ENCODE measurements at places on chromosomes 2 and 18.

DNA sequence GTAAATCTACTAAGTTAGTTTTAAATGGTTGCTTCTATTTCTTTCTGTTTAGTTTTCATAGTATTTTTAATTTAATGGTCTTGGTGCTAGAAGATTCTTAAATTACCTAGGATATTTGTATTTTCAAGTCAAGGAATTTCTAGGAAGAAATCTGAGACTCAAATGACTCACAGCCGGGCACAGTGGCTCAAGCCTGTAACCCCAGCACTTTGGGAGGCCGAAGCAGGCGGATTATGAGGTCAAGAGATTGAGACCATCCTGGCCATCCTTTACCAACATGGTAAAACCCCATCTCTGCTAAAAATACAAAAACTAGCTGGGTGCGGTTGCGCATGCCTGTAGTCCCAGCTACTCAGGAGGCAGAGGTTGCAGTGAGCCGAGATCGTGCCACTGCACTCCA, 95.5 kb downstream of the C2orf74 start:
- DNase-seq, result no peak

DNA sequence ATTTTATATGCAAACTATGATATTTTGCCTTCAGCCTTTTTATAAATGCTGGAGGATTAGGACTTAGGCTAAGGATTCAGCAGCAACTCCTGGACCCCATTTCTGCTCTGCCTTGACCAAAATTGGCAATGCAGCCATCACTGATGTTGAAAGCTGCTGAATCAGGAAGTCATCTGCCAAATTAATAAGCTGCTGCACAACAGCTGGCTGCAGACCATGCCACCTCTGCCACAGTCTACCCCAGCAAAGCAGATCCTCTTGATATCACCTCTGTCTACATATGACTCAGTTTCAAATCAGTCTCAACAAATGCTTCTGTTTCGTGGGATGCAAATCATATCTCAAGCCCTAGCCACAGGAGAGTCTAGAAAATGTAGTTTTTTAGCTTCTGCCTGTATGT, 7.1 kb upstream of the SOS1 start:
- no peak for DNase-seq

- DNase-seq, result no peak
Measured at GRCh38 chr2:61878761-61879160, 9.7 kb downstream of the CCT4 start.

DNA sequence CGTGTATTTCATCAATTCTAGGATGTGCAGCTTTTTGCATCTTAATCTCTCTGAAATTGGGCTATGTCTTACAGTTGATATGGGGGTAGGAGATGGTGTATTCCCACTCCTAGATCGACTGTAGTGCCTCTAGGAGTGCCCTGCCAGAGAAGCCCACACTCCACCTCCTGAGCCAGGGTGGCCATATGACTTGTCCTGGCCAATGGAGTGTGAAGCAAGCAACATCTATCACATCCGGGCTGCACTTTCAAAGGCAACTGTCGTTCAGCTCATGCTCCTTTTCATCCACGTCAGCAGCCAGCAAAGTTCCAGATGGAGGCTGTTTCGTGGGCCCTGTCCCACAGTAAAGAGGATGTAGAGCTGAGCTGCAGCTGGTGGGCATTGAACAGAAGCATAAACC, 149.4 kb upstream of the SLC1A4 start:
- no peak for DNase-seq

GRCh38 chr18:26803643-26804042, 61.9 kb downstream of the AQP4 start:
- DNase-seq, result no peak

DNA sequence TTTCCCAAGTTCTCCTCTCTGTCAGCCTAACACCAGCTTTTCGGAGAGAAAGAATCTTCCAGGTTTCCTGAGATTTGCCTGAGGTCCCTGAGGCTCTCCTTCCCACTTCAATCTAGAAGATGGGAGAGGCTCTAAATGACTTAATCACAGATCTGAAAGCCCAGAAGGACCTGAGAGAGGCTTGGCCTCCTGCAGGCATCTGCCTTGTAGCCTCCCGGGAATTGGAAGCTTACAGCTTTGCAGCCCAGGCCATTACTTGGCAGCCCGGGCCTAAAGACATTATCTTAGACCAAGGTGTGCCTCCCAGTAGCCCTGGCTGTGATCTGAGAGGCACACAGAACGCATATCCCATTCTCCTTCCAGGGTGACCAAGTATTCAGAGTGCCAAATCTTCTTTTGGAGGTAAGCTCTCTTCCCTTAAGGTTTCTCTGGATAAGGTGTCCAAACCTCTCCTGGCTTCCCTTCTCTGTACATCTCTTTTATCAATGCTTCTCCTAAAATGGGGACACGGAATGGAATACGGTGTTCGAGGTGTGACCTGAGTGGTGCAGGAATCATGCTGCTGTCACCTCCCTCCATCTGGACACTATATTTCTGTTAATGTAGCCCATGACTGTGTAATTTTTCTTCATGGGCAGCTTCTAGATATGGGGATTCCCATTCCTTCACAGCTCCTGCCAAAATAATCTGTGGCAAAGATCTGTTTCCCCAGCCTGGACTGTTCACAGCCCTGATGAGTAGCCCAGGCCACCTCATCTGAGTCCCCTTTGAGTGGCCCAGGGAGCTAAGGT, 16.0 kb downstream of the CTIF start:
- DNase-seq, result no peak

All from stromal cell of bone marrow (primary cell).